ENCODE measurements at places on chromosomes 13 and 19.

GRCh38 chr13:43191546-43191945, 168.2 kb downstream of the DNAJC15 start:
- DNase-seq: no peak

- DNase-seq: no peak
Measured at GRCh38 chr13:35792021-35792420, 315.5 kb upstream of the MAB21L1 start.

- no peak for DNase-seq
Measured at GRCh38 chr13:70585109-70585508, 476.9 kb upstream of the KLHL1 start.

DNA sequence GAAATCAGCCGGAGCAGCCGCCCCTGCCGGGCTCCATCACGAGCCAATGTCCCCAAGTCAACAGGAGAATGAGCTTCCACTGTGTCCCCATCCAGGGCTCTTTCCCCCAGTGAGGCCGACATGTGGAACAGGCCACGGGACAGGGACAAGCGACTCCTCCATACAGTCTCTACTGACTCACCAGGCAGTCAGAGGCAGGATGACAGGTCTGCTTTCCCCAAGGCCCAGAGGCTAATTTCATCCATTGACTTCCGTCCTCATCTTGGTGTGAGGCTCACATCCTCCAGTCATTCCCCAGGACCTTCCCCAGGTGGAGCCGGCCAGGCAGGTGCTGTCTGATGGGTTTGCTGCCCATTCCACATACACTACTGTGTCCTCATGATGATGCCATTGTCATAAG, 3.5 kb downstream of the CEACAM6 start:
- DNase-seq: no peak

DNA sequence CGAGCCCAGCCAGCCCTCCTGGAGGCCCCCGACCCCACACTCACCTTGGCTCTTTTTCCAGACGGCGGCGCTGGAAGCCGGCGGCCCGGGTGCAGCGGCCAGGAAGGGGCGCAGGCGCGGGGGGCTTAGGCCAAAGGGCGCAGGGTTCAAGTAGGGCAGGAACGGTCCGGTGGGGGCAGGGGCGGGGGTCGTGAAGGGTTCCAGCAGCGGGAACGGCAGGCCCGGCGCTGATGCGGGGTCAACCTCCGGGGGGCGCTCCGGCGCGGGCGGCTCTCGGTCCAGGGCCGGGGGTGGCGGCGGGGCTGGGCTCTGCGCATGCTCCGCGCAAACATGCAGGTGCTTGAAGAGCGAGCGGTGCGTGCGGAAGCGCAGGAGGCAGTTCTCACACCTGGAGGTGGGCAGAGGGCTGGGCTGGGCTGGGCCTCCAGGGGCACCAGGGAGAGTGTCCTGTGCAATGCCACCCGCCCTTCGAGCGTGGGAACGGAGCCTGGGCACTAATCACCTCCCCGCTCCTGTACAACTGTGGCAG, 2.3 kb downstream of the ZNF414 start:
- no peak for DNase-seq

GRCh38 chr19:4474514-4475022, 2.5 kb downstream of the HDGFL2 start:
- peak; percentile 90 for DNase-seq

DNA sequence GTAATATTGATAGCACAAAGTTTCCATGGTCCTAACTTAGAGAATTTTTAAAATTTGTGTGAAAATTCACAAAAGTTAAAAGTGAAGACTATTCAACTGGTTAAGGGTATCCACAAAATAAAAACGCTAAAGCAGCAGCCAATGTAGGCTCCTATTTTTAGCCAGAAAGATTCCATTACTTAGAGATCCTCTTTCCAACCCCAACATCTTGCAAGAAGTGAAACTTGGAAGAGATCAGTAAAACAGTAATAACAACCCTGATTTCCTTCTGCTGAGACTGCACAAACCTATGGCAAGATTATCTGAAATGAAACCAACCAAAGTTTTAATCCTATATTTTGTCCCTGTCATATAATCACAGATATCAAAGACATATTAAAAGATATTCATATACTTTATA, 8.5 kb downstream of the TBC1D4 start:
- DNase-seq: no peak

DNA sequence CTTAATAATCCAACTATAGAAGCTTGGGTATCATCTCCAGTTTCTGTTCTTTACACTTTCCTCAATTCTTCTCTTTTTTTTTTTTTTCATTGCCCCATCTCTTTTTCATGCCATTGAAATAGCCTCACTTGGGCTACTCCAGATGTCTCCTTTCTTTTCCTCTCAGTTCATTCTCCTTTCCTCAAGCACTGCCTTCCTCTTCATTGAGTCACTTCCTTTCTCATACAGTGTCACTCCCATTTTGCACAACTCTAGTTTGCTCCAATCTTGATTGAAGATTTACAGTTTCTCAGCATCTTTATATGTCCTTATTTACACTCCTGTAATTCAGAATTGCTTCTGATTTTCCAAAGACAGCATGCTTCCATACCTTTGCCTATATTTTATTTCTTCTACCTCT, 61.3 kb downstream of the IPO5 start:
- DNase-seq: no peak

DNA sequence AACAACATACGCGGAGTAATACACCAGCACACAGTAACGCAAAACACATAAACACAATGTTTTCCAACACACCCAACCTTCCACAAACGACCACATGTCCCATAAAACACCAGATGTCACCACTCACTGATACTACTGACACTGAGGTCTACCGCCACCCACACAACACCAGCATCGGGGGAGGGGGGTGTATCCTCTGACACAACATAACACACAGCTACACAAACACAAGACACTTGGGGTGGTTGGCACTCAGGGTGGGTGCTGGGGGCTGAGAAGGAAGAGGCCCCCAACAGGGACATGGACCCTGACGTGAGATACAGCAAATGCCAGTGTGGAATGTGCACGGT, 1.5 kb upstream of the KCNN4 start:
- no peak for DNase-seq

DNA sequence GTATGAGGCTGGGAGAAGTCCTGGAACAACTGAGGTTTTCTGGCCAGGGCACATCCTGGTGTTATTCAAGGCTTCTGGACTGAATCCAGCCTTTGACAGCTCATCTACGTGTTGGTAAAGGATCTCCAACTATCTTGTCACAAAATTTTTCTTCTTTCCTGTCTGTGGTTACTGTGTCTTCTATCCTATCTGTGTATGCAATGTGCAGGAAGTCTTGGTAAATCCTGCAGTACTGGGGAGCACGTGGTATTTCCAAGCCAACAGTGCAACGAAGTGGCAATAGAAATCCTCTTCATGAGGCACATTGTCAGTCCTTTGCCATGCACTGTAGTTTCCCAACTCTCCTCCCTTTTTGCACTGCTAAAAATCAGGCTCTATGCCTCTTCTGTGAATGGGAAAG, 86.7 kb downstream of the ZNF100 start:
- DNase-seq: no peak

- peak; percentile 100 for DNase-seq
Measured at GRCh38 chr19:49442771-49443365, 1.5 kb upstream of the SLC17A7 start.

DNA sequence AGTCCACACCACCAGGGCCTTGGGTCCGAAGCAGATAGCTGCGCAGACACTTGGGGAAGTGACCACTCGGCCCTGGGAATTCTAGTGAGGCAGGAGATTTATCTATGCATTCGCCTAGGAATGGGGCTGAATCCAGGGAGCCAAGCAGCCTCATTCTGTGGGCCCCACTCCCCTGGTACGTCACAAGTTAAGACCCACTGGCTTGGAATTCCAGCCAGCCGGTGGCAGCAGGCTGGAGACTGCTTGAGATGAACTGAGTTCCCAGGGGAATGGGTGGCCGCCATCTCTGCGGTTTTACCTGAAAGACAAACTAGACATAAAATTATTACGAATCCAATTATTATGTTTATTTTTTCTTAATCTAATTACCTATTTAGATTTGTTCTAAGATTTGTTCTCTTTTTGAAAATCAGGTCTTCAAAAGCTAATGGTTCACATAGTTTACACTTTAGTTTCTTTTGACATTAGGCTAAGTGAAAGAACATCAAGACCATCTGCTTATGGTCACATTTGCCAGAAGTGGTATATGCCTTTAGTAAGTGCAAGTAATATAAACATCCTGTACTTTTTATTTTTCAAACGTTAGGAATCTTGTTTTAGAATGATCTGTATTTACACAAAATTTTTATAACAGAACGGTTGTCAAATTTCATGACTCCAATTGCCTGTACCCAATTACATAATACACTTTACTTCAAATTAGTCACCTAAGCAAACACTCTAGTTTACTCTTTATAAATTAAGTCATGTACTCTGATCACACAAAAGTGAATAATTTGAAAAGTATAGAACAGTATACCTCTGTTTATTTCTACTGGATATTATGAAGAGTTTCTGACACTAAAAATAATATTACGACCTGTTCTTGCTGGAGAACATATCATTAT, 74.4 kb downstream of the SLITRK6 start:
- DNase-seq: no peak

- no peak for DNase-seq
Measured at GRCh38 chr19:1132552-1133383, 29.0 kb downstream of the GPX4 start.

DNA sequence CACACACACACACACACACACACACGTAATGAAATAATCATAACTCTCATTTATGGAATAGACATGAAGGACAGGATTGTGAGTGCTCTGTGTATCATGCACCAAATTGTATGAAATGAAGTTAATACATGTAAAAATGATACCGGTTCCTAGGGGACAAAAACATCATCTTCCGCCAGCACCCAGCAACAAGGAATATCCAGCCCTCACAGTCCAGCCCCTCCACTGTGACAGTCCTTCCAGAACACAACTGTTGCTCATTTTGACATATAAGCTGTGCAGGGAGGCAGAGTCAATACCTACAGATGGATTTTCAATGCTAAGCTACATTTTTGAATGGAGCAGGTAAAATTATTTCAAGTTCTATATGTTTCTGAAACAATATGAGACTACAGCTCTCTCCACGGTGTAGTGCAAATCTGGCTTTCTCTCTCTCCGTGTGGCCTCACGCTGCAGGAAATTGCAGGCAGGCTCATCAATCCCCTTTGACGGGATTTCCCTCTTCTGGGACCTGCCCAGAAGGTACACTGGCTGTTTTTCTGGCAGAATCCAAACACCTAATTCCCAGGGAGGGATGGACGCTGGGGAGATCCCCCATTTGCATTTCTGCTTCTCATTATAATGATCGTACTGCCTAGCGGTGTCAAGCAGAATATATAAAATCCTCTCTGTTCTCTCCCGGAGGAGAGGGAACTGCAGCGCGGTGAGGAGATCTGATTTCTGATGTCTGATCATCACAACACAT, 494.0 kb downstream of the LIG4 start:
- no peak for DNase-seq

- no peak for DNase-seq
Measured at GRCh38 chr19:58196901-58197616, 14.2 kb downstream of the ZNF274 start.

DNA sequence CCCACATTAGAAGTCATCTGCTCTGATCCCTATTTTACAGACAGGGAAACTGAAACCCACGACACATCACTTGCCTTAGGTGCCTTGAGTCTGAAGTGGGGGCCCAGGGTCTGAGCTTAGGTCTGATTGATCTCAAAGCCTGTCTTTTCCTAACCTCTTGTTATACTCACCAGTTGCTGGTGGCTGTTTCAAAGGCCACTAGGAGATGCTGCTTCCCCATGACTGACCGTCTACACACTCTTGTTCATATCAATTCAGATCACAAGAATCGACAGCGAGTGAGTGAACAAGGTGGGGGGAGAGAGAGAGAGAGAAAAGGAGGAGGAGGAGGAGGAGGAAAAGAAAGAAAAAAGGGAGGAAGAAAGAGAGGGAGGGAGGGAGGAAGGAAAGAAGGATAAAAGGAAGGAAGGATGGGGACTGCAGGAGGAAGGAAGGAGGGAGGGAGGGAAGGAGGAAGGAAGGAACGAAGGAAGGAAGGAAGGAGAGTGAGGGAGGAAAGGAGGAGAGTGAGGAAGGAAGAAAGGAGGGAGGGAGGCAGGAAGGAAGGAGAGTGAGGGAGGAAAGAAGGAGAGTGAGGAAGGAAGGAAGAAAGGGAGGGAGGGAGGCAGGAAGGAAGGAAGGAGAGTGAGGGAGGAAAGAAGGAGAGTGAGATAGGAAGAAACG, 3.3 kb downstream of the OR10H1 start:
- DNase-seq: no peak

GRCh38 chr13:27533155-27533643, 82.8 kb upstream of the MTIF3 start:
- DNase-seq: peak; percentile 84

GRCh38 chr19:46303322-46303690, 6.5 kb downstream of the HIF3A start:
- no peak for DNase-seq

DNA sequence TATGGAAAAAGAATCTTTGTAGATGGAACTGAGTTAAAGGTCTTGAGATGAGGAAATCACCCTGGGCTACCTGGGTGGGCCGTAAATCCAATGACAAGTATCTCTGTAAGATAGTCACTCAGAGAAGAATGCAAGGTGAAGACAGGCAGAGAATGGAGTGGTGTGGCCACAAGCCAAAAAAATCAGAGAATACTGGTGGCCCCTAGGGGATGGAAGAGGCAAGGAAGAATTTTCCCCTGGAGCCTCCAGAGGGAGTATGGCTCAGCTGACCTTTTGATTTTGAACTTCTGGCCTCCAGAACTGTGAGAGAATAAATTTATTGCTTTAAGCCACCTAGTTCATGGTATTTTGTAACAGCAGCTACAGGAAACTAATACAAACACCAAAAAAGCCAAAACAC, 32.7 kb upstream of the CSNK1A1L start:
- DNase-seq: peak; percentile 43

- no peak for DNase-seq
Measured at GRCh38 chr13:20489185-20489820, 36.4 kb downstream of the CRYL1 start.

GRCh38 chr13:94280349-94280748, 199.1 kb downstream of the DCT start:
- no peak for DNase-seq

DNA sequence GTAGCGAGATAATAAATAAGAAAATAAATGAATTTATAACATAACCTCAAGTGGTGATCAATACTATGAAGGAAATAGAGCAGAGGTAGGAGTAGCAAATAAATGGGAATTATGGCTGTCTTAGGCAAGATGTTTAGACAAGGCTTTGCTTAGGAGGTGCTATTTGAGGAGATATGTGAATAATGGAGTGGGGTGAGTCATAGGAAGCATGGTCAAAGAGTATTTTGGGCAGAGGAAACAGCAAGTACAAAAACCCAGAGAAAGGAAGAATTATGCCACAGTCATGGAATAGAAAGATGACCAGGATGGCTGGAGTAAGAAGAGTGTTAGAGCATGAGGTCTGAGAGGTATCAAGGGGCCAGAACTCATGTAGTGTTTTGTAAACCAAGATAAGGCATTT, 33.6 kb upstream of the LPAR6 start:
- no peak for DNase-seq

DNA sequence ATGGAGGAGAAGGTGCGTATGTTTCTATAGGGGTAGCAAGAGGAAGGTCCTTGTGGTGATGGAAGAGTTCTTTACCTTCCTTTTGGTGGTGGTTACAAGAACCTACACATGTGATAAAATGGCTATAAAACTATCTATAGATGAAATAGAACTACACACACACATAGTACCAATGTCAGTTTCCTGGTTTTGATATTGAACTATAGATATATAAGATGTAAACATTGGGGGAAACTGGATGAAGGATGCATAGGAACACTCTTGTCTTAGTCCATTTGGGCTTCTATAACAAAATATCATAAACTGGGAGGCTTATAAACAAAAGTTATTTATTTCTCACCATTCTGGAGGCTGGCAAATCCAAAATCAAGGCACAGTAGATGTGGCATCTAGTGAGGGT, 47.1 kb downstream of the MZT1 start:
- DNase-seq: no peak
